ENCODE measurements at places on chromosomes 7 and 10.
A peak's percentile ranks its signal among the peaks of the same experiment; 100 is the strongest.

DNA sequence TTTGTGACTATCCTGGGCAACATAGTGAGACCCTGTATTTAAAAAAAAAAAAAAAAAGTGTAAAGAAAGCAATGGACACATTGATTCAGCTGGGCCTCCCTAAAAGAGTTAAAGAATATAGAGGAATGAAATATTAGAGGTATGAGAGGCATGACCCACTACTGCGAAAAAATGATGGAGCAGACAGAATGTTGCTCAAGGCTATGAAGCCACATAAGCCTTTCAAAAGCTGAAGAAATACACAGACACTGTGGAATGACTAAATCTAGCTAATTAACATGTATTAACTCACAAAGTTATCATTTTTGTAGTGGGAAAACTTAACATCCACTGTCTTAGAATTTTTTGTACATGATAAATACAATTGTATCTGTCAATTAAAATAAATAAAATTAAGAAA, 107.3 kb downstream of the HGF start:
- DNase-seq, result no peak

GRCh38 chr10:11895108-11895466, 71.9 kb downstream of the PROSER2 start:
- DNase-seq, result no peak

DNA sequence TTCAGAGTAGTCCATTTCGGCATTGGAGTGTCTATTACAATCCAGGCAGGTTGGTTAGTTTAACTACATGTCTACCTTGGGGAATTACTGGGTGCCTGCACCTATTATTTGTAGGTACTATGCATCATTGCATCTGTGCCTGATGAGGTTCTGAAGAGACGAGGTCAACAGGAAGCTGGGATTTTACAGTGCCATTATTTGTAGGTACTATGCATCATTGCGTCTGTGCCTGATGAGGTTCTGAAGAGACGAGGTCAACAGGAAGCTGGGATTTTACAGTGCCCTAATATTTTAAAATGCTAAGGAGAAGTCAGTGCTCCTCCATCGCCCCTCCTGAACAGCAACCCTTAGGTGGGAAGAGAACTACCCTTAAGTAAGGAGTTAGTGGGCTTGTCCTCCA, 41.7 kb downstream of the NPY start:
- DNase-seq, result no peak

DNA sequence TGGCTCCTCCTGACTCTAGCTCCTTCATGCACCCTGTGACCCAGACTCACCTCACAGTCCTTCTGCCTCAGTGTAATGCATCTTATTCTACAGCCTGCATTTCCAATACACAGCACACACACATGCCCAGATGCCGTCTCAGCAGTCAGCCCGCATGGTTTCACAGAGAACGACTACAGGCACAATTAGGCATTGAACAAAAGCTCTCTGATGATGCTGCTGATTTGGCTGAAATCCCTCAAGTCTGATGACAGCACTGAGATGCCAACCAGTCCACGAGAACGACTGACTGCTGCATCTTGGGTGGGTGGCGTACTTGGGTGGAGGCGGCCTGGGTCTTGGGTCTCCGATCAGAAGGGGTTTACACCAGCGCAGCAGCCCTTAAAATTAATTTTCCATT, 200.4 kb downstream of the TAX1BP1 start:
- no peak for DNase-seq

- DNase-seq, result no peak
Observed at GRCh38 chr7:105924945-105925344, 38.1 kb upstream of the CDHR3 start.

DNA sequence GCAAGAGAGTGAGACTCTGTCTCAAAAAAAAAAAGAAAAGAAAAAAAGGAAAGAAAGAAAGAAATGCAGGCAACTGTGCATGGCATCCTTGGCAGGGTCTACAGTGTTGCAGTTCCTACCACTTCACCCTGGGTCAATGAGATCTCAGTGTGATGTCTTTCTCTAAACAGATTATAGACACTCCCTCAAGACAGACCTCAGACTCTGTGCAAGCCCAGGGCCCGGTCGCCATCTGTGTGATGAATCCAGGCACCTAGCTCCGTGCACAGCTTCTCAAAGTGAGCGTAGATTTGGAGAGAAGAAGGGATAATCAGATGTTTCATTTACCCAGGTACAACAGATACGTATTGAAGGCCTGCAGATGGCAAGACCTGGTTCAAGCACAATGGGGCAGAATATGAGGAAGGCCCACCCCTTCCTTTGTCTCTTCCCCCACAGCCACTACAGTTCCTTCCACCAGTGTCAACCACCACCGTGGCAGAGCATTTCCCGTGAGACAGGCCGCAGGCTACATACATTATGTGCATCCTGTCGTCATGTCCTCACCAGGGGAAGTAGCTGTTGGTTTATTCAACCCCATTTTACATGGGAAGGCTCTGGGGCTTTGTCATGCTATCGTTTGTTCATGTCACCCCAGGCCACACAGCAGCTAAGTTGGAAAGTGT, 471.7 kb upstream of the GALNT17 start:
- DNase-seq, result peak; percentile 6

- DNase-seq, result no peak
Observed at GRCh38 chr7:82741493-82741892, 297.9 kb upstream of the CACNA2D1 start.

DNA sequence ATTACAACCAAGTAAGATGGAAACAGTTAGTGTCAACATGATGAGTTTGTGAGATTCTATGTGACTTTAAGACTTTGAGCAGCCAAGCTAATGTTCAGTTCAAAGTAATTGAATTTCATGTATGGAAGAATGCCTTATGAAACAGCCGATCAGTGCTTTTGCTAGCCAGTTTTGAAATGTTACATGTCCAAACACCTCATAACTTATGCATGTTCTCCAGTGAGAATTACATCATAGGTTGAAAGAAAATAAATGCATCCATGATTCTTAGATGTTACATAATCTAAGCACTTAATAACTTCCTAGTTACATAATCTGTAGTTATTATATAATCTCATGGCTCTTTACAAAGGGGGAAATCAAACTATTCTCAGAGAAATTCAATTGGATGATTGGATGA, 211.3 kb downstream of the BICC1 start:
- no peak for DNase-seq

DNA sequence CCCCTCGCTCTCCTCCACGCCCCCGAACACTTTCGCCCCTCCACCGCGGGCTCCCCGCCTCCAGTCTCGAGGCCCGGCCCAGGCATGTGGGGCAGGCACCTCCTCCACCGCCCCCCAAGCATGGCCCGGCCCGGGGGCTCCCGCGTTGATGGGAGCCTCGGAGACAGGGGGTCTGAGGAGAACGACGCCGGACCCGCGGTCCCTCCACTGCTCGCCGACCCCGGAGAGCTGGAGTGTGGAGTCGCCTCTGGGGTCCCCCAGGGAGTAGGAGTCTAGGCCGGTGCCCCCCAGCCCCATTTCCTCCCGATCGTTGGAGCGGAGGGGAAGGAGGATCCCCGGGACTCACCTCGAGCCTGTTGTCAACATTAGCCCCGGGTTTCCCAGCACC, 206 bp downstream of the UPF2 start:
- peak; percentile 48 for DNase-seq

DNA sequence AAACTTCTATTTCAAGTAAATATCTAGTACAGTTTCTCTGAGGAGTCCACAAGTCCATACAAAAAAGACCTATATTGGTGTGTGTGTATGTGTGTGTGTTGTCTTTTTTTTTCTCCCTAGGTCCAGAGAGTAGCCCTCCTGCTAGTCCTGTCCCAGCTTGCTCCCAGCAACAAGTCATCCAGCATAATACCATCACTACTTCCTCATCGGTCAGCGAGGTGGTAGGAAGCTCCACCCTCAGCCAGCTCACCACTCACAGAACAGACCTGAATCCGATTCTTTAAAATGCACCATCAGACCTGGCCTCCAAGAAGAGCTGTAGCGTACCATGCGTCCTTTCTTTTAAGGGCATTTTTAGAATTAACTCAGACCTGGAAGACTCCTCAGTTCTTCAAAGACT, 139.1 kb downstream of the TRIL start:
- DNase-seq, result no peak

- DNase-seq, result peak; percentile 25
Observed at GRCh38 chr7:36132012-36132411, 21.0 kb upstream of the EEPD1 start.

- peak; percentile 43 for DNase-seq
Observed at GRCh38 chr10:6148908-6149307, 53.8 kb upstream of the PFKFB3 start.

DNA sequence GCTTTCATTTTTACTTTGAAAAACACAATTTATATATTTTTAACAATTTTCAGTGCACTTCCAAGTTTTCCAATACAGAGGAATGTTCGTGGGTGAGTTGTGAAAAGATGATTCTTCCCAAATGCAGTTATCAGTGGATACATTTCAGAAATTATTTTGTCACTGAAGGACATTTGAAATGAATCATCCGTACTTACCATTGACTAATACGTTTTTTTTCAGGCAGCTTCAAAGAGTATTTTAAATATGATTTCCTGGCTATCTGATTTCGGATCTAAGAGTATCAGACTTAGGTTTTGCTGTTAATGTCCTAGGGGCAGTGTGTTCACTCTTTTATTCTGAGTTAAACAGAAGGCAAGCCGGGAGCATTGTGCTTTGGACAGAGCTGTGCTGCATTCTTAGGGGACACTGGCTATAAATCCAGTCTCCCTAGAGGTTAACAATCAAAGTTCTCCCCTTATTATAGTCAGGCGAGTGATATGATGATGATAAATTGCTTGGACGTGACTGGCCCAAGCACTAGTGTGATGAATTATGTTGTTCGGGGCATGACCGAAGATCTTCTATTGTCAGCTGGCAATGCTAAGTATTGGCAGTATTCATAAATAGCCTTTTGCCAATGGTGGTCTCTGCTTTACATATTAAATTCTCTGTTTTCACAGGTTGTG, 4.5 kb downstream of the PTER start:
- peak; percentile 14 for DNase-seq

- DNase-seq, result no peak
Observed at GRCh38 chr10:77904100-77904840, 22.3 kb downstream of the DLG5 start.

GRCh38 chr7:57381581-57381980, 68.4 kb upstream of the ZNF716 start:
- no peak for DNase-seq

DNA sequence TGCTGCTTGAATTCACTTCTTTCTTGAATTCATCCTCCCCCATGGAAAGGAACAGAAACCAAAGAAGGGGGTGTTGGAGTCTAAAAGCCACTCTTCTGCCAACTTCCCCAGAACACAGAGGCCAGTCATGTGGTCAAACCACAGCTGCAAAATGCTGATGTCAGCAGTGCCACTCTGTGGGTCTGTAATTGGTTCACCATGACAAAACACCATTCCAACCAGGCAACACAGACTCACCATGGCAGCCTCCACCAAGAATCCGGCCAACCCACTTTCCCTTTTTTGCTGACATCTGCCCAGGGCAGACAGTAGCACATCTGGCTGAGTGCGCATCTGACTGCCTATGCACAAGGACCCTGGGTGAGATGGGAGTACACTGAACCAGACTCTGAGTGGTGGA, 16.8 kb downstream of the OSBPL3 start:
- no peak for DNase-seq

- no peak for DNase-seq
Observed at GRCh38 chr7:85074992-85075391, 111.9 kb downstream of the SEMA3D start.

DNA sequence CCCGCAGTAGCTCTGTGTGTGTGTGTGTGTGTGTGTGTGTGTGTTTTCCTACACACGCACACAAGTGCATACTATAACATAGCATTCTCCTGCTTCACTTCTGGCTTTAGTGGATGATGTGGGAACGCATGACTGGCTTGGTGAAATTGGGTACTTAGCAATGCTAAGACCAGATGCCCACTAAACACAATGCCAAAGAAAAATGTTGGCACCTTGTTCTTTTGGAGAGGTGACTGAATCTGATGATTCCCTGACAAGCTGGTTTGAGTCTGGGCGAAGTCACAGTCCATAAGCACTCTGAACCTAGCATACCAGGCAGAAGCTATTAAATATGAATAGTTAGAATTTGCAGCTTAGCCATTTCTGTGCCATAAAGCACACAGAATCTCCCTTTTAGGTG, 68.0 kb upstream of the CDCA7L start:
- DNase-seq, result no peak

DNA sequence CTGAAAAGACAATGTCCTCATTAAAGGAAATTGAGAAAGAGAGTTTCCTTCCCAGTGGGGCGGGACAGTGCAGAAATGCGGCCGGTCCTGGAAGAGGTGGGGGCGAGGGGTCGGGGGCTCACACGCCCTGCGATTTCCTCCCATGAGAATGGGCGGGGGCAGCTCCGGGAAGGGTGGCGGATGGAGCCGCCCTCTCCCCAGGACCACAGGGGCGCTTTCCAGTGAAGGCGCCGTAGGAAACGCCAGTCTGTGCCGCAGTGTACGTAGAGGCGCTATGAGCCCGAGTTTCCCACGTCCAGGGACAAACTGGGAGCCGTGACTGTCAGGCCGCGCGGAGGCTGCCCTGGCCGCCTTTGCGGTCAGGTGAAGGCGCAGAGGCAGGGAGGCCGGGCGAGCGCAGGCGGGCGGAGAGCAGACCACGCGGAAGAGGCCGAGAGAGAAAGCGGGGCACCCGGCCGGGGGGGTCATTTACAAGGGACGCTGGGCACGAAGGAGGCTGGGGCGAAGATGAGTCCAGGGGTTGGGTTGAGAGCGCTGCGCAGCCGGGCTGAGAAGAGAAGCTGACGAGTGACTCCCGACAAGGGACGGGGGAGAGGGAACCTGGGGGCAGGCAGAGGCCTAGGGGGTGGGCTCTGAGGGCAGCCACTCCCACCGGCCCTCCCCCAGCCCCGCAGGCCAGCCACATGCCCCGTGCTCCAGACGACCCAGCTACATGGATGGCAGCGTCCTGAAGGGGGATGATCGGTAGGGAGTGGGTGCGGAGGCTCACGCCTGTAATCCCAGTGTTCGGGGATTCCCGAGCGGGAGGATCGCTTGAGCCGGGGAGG, 45.0 kb downstream of the ALOX5 start:
- DNase-seq, result no peak

- DNase-seq, result no peak
Observed at GRCh38 chr7:30200591-30200990, 65.8 kb downstream of the MTURN start.

GRCh38 chr7:37357637-37357996, 91.0 kb downstream of the ELMO1 start:
- no peak for DNase-seq

DNA sequence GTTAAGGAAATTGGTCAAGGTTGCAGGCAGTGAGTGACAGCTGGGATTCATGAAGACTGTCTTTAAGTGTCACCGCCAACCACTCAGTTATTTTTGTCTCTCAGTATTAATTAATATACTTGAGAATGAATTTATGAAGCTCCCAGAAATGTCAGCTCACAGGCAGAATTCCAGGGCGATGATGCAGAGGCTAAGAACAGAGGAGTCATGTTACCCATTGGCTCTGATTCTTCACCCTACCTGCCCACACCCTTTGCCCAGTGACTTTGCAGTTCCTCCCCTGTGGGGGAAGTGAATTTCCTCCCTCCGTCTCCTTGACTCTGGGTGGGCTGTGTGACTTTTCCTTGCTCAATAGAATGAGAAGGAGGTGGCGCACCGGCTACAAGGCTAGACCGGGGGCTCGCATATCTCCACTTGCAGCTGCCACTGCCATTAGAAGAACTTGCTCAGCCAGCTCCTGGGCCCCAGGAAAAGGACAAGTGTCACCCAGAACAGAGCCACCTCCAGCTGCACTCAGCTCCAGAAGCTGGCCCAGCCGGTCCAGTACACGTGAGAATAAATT, 157.1 kb upstream of the PRKCQ start:
- DNase-seq, result no peak

Measured in NCI-H82 (cell line).